Cortex of kidney (tissue), 1 donor: ENCODE measurements at places on chromosomes 4 and X.

DNA sequence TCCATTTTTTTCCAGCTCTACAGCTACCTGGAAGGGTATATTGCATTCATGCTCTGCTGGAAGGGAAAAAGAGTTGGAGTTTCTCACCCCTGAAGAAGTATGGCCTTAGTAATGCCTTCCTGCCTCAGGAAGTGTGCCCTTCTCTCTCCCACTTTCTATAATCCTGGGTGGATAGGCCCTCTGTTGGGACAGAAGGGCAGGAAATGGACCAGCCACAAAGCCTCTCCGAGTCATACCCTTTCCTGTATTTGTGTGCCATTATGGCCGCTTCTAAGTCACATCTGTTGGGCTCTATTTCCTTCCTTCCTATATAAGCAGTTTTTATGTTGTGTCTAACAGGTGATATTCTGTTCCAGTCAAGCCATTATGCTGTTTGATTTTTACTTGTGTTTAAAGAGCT, 74.8 kb upstream of the SMARCA5 start:
- no peak for DNase-seq

DNA sequence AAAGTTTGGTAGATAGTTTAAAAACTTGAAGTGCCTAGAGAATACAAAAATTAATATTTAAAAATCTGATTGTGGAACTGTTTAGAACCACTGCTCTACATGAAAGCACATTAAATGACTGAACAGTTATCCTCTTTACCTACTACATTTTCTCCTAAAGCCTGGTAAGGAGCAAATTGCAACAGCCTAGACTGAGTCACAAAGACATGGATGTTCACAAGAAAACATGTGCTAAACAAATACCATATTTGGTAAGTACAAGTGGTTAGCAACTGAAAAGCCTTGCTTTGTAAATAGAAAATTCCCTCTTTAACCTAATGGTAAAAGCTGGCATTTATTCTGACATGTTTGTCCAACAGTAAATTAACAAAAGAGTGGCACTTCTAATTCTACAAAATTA, 203.1 kb downstream of the FBXO8 start:
- no peak for DNase-seq

DNA sequence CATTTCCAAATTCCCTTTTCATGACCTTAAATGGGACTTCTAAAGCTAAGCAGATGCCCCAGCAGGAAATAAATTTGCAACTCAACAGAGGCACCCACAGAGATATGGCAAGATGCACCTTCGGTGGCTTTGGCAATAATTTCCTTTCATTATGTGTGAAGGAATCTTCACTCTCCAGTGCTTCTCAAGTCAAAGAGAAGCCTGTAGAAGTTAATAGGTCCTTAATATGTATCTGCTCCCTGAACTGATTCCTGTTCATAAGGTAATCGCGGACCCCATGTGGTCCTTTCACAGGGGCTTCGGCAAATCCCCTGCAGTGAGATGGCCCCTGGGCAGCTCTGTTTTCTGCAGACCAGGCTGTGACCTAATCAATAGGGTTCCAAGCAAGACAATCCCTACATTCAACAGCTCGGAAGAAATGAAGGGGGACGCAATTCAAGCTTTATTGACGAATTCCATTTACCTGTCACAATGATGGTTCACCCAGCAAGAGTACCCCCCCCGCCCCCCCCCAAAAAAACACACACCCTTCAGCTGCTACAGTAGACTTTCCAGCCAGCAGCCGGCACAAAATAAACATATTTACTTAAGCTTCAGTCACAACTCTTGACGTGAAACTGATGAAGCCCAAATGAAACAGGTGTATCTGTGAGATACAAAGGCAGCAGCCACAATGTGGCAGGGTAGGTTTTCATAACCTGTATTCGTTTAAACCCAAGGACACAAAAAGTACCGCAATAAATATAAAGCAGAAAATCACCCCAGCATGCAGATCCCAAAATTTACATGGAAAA, 35.3 kb downstream of the FAT1 start:
- DNase-seq = no peak

GRCh38 chr4:122555216-122555615, 65.7 kb downstream of the IL21 start:
- DNase-seq = no peak

DNA sequence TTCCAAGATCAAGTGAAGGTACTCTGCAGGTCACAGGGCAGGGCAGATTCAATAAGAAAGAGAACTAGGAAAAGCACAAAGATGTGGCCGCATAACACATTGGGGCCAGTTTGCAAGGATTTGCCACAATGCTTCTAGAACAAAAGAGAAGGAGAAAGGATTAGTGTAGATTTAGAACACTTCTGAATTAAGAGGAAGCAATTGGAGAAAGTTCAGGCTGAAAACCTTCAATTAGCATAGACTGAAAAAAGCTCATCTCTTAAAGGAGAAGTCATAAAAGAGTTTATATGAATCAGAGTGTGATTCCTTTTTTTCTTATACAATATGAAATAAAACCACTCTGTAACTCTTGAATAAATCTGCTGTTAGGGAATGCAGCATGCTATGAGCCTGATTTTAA, 215.6 kb upstream of the FAT1 start:
- DNase-seq = no peak

DNA sequence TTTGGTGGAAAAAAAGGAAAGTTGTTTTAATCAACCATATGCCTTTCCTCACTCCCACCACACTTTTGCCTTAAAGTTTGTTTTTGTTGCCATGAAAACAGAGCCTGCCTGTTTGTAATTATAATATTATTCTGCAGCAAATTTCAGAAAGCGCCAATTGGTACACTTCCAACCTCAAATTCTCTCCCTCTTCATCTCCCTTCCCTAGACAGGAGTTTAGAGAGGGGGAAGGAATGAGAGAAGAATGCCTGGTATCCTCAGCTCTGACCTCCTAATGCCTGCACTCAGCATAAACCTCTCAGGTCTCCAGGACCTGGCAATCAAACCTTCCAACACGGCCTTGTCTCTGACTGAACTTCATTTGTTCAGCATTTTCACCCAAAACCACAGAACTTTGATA, 138.4 kb upstream of the HCCS start:
- DNase-seq = no peak

DNA sequence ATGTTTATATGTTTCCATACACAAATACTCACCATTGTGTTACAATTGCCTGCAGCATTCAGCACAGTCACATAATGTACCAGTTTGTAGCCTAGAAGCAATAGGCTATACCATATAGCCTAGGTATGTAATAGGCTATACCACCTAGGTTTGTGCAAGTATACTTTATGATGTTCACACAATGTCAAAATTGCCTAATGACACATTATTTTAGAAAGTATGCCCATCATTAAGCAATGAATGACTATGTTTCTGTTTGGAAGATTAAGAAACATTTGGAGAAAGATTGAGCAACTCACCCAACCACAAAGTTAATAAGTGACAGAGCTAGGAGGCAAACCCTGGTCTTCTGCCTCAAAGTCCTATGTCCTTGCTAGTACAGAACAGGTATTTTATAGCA, 96.8 kb upstream of the GRIA3 start:
- DNase-seq = no peak

DNA sequence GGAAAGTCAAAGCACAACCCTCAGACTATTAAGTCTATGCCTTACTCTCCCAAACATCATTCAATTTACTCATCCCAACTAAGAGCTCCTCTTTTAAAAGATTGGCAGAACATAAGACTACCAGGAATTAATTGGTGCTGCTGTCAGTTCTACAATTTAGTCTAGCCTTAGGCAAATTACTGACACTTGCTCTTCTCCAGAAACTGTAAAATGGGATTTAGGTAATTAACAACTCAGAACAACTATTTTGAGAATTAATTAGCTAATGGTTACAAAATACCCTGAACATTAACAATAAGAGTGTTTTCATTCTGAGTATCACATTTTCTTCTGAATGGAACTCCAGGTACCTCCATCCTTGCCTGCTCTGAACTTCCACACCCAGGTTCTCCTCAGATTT, 36.2 kb upstream of the RBM47 start:
- no peak for DNase-seq

- no peak for DNase-seq
These were observed 571.2 kb upstream of the FAT1 start for GRCh38 chr4:187294861-187295260.

GRCh38 chr4:78310740-78311115, 240.8 kb upstream of the ANXA3 start:
- DNase-seq = no peak

GRCh38 chrX:119427024-119427794, 28.1 kb downstream of the SLC25A43 start:
- DNase-seq = no peak

DNA sequence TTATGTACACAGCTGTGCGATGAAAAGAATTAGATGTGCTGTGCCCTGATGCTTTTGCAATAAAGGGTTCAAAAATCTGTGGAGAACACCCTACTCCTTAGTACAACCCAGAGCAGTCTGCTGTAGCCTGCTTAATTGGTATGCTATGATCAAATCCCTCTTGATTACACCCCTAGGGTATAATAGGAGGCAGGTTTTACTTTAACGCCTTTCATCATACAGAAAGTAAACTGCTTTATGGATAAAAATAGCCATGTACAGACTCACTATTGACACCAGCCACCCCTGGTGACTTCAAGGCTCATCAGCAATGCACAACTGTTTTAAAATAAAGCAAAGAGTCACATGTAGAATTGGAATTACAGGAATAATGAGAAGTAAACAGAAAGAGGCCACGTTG, 315.3 kb downstream of the DMD start:
- DNase-seq = no peak

GRCh38 chr4:143262838-143263237, 73.8 kb upstream of the GAB1 start:
- no peak for DNase-seq

- no peak for DNase-seq
These were observed 807 bp downstream of the SEL1L3 start for GRCh38 chr4:25861951-25862410.

- DNase-seq = no peak
These were observed 76.5 kb downstream of the PSAPL1 start for GRCh38 chr4:7358100-7358735.

- DNase-seq = no peak
These were observed at the start of gene PCDH19 for GRCh38 chrX:100409610-100410590. PCDH19 (minus strand) TSS chrX:100410273; CDS start chrX:100408597, 1,676 bp downstream.

- no peak for DNase-seq
These were observed 106.0 kb upstream of the NKX1-1 start for GRCh38 chr4:1512051-1512737.

- DNase-seq = no peak
These were observed 134.8 kb upstream of the PPARGC1A start for GRCh38 chr4:24024605-24025004.

GRCh38 chrX:130091980-130092522, 18.2 kb downstream of the ELF4 start:
- no peak for DNase-seq

DNA sequence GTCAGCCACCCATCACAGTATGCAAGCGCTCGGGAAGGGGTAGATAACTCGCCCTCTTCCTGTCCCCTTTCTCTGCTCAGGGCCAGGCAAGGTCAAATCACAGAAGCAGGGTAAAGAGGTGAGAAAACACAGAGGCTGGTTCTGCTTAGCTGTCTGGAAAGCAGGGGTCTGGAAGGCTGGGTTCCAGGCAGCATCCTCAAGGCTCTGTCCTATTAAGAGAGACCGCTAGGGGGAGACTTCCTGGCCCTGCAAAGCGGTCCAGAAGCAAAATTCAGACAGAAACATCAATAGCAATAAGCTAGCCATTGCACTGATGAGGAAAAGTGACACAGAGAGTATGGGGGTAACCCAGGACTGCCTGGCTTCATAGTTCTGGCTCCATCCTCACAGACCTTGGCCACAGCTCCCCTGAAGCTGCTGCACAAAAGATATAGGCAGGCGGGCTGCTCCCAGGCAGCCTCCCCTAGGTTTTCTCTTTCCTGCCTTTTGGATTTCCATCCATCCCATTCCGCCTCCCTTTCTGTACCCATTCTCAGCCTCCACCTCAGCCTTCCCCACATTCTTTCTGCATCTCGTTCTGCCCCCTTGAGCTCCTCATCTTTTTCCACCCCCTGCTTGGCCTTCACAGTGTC, 308.5 kb downstream of the EVC2 start:
- no peak for DNase-seq

GRCh38 chr4:88746206-88746605, 48.6 kb upstream of the NAP1L5 start:
- no peak for DNase-seq

DNA sequence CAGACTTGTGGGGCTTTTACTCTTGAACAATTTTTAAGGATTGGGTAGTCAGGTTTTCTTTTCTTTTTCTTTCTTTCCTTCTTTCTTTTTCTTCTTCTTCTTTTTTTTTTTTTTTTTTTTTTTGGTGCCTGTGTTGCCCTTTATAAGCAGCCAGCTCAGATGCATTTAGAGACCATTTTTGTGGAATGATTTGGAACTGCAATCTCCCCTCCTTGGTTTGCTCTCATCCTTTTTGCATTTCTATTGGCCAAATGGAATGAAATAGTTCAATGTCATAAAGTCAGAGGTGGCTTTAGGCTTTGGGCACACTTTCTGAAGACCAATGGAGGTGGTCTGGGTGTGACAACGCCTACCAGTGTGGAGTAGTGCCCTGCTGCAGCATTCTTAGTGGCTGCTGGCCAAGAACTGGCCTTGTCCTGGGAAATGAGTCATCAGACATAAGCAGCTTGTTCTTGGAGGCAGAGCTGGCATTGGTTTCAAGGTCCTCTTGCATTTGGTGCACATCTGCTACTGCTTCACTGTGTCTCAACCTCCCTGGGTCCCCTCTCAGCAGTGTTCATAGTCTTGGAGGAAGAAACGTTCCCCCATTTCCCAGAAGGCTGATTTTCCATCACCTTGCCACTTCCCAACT, 84.5 kb downstream of the CT47B1 start:
- DNase-seq = no peak

- DNase-seq = no peak
These were observed 48.6 kb upstream of the CXCL8 start for GRCh38 chr4:73691759-73692158.

GRCh38 chr4:15148199-15148598, 145.9 kb downstream of the CPEB2 start:
- DNase-seq = no peak

GRCh38 chr4:114103908-114104307, 124.5 kb upstream of the ARSJ start:
- no peak for DNase-seq

GRCh38 chr4:24607334-24607733, 23.0 kb upstream of the DHX15 start:
- no peak for DNase-seq

DNA sequence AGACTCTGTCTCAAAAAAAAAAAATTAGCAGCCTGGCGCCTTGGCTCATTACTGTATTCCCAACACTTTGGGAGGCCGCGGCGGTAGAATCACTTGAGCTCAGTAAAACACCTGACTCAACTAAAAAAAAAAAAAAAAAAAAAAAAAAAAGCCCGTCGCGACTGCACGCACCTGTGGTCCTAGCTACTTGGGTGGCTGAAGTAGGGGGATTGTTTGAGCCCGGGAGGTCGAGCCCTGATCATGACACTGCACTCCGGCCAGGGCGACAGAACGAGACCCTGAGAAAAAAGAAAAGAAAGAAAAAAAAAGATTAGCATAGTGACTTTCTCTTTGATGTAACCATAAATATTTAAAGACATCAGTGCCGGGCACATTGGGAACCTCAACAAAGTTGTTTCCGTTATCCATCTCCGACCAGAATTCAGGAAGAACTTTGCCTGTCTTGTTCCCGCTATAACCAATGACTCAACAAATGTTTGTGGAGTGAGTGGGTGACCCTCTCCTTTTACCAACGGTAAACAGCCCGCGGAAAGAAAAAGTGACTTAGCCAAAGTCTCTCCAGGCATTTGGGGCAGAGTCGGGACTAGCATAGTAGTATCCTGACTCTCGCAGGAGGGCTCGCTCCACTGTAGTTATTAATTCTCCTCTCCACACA, 553 bp upstream of the MED28 start:
- DNase-seq = no peak
